ENCODE measurements at places on chromosomes 2 and 18.

GRCh38 chr2:118569876-118570535, 277.4 kb downstream of the EN1 start:
- no peak for DNase-seq

GRCh38 chr2:180564051-180564450, 416.4 kb upstream of the UBE2E3 start:
- DNase-seq = no peak

- DNase-seq = no peak
Measured at GRCh38 chr18:51537487-51537886, 340.0 kb upstream of the MEX3C start.

DNA sequence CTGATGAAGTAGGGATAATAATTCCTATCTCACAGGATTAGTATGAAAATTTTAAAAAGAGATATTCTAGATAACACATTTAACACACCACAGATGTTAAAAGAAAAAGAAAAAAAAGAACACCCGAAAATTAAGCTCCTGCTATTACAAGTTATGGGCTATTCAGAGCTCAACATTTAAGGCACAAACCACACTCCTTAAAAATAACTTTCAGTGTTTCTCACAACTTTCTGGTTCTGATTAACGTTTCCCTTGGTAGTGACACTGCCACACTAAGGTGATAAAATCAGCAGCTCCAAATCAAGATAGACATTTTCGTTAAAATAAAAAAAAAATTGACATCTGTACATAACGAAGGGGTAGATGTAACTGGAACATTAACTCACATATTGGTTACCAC, 26.9 kb downstream of the ACVR1C start:
- no peak for DNase-seq

GRCh38 chr2:33321236-33321771, 155.1 kb upstream of the RASGRP3 start:
- peak; percentile 65 for DNase-seq

- DNase-seq = no peak
Measured at GRCh38 chr2:45626387-45627221, 15.5 kb upstream of the SRBD1 start.

- no peak for DNase-seq
Measured at GRCh38 chr2:6827566-6828298, 38.0 kb downstream of the CMPK2 start.

DNA sequence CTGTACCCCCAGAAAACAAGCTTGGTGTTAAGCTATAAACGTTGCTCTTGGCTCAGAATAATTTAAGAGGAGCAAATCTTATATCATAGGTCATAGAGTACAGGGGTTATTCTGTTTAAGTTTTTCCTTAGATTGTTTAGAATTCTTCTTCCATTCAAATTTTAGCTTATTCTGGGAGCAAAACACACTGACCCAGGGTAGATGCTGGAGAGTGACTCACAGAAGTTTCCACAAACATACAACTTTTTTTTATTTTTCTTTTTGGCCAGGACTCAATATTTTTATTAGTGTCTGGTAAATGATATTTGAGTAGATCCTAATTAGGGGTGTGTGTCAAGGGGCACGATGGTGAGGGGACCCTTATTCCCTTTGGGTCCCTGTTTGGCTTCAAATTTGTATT, 71.5 kb upstream of the PSME4 start:
- peak; percentile 52 for DNase-seq

- no peak for DNase-seq
Measured at GRCh38 chr2:71540818-71541217, 87.5 kb downstream of the DYSF start.

DNA sequence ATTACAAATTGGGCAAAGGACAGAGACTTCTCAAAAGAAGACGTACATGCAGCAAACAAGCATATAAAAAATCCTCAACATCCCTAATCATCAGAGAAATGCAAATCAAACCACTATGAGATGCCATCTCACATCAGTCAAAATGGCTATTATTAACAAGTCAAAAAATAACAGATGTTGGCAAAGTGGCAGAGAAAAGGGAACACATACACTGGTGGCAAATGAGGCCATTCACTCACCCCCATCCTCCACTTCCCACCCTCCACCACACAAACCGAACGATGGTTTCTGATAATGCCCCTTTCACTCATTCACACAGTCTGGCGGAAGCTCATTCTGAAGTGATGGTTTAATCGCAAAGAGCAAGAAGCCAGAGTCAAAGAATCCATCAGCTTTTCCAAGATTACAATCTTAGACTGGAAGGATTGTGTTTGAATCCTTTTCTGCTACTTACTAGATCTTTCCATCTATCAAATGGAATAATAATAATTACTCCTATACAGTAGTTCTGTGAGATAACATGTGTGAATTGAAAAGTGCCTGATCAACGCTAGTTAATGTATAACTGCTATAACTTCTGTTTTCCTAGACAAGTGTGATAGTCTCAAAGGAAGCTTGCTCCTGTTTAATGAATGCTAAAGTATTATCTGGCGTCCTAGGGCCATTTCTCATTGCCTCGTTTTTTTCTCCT, 16.9 kb upstream of the CD28 start:
- no peak for DNase-seq

DNA sequence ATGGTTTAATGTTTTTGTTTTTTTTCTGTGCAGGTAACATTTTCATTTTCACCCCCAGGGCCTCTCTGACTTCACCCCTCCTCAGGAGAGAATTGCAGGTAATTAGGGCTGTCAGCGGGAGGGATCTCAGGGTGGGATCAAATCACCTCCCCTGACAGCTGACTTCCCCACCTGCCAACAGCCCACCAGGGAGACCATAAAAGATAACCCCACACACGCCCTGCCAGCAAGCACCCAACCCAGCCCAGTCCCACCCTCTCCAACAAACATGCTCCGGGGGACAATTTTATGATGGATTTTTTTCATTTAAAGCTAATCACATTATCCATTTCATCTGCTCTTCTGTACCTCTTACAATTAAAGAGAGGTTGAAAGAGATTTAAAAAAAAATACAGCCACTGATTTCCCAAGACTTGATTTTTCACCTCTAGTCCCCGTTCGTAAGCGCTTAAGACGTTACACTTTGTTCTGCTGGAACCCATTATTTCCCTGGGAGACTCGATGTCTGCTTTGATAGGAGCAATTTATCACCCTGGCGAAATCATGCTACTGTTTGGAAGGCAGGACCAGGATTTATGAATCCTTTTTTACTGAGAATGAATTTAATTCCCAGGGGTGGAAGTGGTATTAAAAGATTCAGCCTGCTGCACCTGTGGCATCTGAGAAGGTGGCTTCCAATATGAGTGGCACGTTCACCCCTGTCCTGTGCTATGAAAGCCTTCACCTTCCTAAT, 232.9 kb upstream of the ID2 start:
- DNase-seq = no peak

DNA sequence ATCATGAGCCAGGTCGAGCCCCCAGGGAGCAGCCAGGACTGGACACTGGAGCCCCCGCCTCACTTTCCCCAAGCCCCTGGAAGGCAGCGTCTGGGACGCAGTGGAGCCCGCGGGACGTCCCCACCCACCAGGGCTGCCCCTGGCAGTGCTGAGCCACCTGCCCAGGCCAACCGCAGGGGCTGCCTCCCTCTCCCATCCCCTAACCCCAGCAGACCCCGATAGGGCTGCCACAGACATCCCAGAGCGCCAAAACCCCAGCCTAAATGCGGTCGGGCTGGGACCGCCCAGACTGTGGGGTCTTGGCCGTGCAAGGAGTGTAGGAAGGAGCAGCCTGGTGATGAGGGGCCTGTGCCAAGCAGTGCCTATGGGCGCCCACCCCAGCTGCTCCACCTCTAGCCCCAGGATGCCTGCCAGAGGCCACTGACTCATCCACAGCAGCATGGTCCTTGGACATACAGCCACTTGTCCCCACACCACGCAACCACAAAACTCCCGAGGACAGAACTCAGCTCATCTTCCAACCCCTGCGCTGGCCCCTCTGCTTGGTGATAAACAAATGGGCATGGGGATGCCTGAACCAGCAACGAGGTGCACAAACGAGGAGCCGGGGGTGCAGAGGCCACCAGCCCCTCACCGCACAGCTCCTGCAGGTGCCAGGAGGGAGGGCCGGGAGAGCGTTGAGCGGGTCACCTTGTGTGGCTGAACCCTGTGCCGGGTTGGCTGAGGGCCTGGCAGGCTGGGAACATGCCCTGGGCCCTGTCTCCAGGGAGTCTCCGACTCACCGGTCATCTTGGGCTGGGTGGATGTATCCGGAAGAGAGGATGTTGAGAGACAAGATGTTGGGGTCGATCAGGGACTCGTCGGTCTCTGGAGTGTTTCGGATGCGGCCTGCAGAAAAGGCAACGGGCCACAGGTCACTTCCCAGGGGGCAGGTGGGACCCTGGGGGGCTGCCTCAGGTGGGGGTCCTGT, 44.9 kb downstream of the AQP12A start:
- no peak for DNase-seq

DNA sequence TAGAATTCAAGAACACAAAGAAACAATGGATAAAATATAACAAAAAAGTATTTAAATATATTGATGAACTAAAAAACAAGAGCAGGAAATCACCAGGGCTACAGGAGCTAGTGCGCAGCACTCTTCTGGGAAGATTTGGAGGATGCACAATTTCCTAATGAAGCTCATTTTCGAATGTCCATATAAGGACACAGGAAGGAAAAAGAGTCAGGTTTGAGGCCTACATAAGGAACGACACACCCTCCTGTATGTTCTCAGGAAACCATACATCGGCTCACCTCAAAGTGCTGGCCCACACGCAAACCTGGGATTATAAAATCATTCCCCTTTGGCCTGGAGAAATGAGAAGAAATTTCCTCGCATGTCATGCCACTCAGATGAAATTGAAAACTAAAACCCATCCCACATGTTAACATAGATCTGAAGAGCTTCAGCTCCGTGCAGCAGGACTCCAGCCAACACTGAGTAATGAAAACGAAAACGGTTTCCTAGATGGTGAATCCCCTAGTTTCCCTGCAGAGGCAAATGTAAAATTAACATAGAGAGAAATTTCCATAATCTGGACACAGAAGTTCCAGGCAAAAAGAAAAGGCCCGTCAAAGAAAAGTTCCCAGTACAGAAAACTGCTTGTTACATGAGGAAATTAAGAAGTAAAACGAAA, 825.8 kb downstream of the SOCS6 start:
- no peak for DNase-seq

- no peak for DNase-seq
Measured at GRCh38 chr2:230998882-230999281, 3.0 kb downstream of the SPATA3 start.

GRCh38 chr2:31967790-31968189, 43.0 kb downstream of the MEMO1 start:
- DNase-seq = no peak

DNA sequence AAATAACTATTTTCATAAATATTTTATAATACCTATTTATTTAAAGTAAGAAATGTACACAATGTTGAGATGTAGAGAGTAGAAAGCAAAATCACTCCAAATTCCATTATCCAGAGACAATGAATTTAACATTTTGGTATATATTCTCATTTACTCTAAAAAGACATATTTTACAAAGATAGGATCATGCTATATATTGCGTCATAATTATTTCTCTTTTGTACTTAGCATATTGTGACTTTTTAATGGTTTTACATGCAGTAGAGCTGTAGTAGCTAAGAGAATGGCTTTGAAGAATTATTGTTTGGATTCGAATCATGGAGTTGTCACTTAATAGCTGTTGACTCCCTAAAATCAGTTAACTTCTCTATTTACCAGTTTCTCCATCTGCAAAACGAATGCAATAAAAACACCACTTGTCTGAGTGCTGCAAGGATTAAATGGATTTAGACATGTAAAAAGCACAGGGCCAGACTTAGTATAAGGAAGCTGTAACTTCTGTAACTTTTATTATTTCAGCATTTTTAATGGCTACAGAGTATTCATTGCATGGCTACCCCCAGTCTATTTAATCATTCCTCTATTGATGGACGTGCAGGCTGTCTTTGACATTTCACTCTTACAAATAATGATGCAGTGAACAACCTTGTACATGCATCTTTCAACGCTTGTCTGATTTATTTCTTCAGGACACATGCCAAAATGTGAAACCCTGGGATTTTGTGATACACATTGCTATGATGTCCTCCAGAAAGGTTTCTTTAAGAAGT, 33.2 kb downstream of the KCNS3 start:
- no peak for DNase-seq
